ENCODE measurements at places on chromosomes 5 and 9.

- DNase-seq: no peak
Measured at GRCh38 chr5:146521403-146522106, 5.6 kb upstream of the GPR151 start.

DNA sequence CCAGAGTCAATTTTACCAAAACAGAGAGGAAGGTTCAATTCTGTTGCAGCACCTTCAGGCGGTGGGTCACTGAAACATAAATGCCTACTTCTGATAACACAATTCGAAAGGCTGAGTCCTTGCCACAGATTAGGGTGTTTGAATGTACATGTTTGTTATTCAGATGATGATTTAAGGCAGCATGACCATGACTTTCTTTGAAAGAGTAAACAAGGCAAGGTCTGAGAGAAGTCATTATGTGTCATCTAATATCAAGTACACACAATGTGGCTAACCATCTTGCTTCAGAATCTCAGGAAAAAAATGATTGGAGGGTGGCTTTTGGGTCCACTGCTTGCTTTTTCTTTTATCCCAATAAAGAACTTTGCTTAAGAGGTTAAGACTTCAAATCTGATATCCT, 457.5 kb downstream of the TAF11L14 start:
- no peak for DNase-seq

DNA sequence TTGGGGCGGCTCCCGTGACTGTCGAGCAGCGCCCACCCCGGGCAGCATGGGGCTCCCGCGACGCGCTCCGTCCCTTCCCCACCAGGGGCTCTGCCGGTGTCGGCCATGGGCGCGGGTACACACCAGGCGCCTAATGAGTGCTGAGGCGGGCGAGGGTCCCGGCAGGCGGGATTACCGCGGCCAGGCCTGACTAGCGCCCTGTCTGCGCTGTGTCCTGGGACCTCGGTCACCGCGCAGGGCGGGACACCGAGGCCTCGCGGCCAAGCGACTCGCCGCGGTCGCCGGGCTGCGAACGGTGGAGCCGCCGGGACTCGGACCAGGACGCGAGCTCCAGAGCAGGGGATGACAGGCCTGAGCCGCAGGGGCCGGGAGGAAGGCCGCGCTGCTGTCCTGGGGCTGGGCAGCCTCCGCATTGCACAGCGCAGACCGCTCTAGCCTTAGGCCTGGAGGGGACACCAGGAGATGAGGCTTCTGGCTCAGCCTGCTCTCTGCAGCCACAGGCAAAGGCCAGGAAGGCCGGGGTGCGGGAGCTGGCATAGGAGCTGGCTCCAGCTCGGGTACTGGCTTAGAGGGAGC, 14.1 kb downstream of the LCN10 start:
- peak; percentile 59 for DNase-seq

DNA sequence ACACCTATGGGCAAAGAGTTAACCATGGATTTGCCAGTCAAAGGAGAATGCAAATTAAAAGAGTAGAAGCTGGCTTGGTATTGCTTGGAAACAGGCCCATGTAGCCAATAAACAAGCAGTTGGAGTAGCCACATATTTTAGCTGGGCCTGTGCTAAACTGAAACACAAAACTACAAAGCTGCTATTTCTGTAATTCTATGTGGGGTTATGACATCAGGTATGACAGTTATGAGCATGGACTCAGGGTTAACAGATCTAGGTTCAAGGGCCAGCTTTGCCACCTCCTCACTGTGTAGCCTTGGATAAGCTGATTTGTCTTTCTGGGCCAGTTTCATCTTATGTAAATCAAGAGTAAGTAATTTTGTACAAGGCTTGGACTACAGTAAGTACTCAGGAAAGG, 142.7 kb downstream of the PIP5K1B start:
- DNase-seq: no peak

- no peak for DNase-seq
Measured at GRCh38 chr9:5013374-5013773, 28.3 kb downstream of the JAK2 start.

- DNase-seq: no peak
Measured at GRCh38 chr5:68685863-68686262, 408.0 kb upstream of the SLC30A5 start.

DNA sequence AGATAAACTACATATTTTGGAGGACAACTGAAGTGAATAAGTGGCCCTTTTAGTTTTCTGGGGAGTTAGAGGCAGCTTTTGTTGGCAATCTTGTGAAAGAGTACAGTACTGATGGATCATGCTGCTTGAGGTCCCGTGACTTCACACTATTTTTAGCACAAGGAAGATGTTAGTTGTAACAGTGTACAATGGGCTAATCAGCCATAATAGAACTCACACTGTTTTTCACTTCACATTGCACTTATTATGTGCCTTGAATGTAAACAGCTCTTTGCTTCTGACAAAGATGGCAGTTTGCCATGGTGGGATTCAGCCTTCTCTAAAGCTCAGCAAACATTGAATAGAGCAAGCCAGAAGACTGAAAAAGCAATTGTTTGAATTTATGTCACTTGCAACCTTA, 176.7 kb upstream of the ZNF608 start:
- DNase-seq: no peak

DNA sequence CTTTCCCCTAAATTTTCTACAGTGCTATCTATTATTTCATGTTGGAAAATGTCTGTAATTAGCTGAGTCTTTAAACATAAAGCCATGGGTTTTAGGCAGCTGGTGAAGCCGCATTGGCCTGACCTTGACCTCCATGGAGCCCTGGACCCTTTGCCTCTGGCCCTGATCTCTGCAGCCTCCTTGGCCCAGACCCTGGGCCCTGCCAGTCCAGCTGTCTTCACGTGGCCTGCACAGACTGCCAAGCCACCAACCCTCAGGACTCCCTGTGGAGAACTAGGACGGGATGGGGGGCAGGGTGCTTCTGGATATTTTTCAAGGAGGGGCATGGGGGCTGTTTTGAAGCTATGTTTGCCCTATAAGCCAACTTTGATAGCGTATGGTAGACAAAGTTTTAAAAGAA, 29.8 kb upstream of the PPARGC1B start:
- DNase-seq: no peak

DNA sequence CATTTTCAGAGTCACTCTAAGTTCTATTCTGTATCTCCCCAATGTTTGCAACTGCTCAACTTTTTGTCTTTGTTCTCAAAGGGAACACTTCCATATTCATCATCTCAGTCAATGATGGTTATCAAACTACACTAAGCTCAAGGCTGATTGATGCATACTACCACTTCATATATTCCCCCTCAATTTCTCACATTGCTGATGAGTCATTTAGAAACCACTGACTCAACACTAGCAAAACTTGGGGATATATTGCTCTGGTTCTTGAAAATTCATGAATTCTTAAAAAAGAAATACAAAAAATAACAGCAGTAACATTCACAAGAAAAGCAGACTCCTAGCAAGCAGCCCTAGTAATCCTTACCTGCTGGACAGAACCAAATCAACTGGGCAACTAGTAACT, 52.2 kb downstream of the ABHD17B start:
- peak; percentile 39 for DNase-seq

DNA sequence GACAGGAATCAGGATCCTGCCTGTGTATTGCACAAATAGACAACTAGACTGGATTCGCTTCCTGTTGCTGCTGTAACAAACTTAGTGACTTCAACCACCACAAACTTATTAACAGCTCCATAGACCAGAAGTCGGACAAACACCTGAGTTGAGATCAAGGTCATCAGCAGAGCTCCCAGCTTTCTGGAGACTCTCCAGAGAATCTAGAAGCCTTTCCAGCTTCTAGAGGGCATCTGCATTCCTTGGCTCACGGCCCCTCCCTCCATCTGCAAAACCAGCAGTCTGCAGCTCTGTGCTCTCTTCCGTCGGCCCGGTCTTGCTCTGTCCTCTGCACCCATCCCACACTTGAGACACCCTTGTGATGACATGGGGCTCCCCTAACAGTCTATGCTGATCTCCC, 99.1 kb downstream of the KCNT1 start:
- no peak for DNase-seq

GRCh38 chr5:55538661-55539060, 3.9 kb upstream of the PLPP1 start:
- DNase-seq: peak; percentile 10

- no peak for DNase-seq
Measured at GRCh38 chr5:104199771-104200170, 637.2 kb upstream of the NUDT12 start.

- DNase-seq: no peak
Measured at GRCh38 chr9:31089549-31090221, 1294.8 kb upstream of the ACO1 start.

GRCh38 chr9:105972466-105973204, 278.3 kb downstream of the TMEM38B start:
- no peak for DNase-seq

- no peak for DNase-seq
Measured at GRCh38 chr5:67543720-67544270, 347.2 kb upstream of the CD180 start.

- DNase-seq: peak; percentile 66
Measured at GRCh38 chr9:16526380-16526779, 344.1 kb downstream of the BNC2 start.

- no peak for DNase-seq
Measured at GRCh38 chr9:19200229-19200628, 30.3 kb upstream of the DENND4C start.

GRCh38 chr5:82346399-82347165, 68.4 kb upstream of the RPS23 start:
- DNase-seq: no peak

DNA sequence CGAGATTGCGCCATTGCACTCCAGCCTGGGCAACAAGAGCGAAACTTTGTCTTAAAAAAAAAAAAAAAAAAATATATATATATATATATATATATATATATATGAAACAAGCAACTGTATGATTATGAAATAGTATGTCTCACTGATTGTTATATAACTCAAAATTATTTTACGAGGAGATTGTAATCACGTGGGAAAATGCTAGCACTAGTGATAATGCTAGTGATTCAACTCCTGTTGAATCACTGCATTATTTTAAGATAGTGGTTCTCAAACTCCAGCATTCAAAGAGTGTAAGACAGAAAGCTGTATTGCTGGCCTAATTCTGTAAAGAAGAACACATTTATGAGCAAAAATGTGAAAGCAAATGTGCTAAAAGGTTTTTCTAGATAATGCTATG, 12.4 kb upstream of the PTPN3 start:
- no peak for DNase-seq

DNA sequence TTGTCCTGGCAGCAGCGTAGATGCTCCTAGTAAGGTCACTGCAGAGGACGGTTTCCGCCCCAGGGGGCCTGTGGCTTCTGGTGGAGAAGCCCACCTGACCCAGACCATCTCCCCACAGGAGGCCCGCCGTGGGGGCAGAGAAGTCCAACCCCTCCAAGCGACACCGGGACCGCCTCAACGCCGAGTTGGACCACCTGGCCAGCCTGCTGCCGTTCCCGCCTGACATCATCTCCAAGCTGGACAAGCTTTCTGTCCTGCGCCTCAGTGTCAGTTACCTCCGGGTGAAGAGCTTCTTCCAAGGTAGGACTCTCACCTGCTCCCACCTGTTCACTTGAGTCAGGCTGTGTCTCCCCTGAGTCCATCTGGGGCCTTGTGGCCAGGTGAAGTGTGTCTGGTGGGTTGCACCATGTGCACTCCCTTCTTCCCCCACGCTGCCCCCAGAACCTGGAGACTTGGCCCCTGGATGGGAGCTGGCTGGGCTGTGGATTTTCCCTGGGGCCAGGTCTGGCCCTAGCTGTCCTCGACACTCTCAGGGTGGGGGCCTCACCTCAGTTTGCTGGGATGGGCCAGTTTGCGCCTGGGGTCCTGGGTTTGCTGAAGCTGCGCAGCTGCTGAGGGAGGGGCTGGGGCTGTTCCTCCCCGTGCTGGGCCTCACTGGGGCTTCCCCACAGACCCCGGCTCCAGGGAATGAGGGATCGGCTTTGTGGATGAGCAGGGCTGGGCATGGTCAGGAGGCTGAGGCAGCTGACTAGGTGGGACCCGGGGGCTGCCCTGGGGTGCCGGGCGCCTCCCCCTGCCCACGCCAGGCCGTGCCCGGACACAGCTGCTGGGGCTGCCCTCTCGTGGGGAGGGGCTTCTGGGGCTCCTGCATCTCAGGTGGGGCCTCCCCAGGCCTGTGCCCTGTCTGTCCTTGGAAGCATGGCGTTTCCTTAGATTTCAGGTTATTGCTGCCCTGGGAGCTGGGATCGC, 32.4 kb downstream of the AHRR start:
- no peak for DNase-seq

DNA sequence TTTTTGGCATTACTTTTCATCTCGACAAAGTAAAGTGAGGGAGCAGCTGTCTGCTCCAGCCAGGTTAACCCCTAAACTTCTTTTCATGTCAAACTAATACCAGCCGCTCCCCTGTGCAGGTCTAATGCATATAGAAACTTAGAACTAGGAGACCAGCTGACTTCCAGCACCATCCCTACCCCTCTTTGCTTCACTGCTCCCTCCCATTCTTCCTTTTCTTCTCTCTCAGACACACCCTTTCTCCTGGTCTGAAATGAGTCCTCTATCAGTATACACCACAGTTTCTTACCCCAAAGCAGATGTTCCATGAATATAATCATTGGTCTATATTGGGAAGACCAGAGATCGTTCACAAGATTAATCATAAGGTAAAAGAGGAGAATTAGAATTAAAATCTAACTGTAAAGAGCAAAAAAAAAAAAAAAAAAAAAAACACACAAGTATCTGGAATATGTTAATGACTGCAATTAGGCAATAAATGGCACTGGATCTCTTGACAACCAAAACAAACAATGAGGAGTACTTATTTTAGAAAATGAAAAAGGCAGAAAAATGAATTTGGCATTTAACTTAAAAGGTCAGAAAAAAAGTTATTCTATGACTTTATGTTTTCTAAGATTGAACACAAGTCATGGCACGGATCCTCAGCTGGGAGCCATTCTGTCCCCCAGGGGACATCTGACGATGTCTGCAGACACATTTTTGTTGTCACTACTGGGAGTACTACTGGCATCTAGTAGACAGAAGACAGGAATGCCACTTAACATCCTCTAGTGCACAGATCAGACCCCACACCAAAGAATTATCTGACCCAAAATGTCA, 209.8 kb downstream of the PJA2 start:
- DNase-seq: no peak

DNA sequence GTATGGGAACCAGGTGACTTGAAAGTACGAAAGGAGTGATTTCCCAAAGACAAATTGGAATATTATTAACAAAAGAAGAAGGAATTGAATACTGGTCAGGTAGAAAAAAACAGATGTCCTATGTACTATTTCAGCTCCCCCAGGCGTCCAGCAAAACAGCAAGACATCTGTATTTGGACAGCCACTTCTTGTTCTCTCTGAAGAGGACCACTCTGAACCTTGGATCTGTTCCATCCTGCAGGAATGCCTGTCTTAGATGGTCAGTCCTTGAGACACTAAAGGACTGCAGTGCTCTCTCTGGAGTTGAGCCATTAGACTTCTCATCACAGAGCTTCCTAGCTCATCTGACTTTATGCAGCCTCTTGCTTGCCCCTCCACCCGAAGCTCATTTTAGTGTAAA, 74.4 kb upstream of the RARS1 start:
- DNase-seq: no peak
